ENCODE measurements at places on chromosomes 3 and 15. TPM values are rescaled to one million over a fixed set of nuclear protein-coding genes. Genes with fewer than 3 reads are reported as not detected.

The CD96 gene
- total RNA-seq: 0.32 TPM

The SIDT1 gene
- total RNA-seq: 0.47 TPM

The GOLGA6L22 gene
- total RNA-seq: not detected

The ADAMTS17 gene
- total RNA-seq: 2.9 TPM

The LTF gene
- 3.7 TPM for total RNA-seq

The CSPG4 gene
- 5.2 TPM for total RNA-seq

The DNASE1L3 gene
- 1.9 TPM for total RNA-seq

The CHRM5 gene
- not detected for total RNA-seq

The STRIT1 gene
- 0.79 TPM for total RNA-seq

The TMEM158 gene
- 0.82 TPM for total RNA-seq

The HIGD2B gene
- not detected for total RNA-seq

The TTLL13 gene
- total RNA-seq: 0.20 TPM

The MFAP1 gene
- 19.3 TPM for total RNA-seq

The ZNF654 gene
- 10.3 TPM for total RNA-seq

The SPINT1 gene
- 1.0 TPM for total RNA-seq

The SOX2 gene
- total RNA-seq: 0.22 TPM

- DNase-seq: no peak
These were observed 140.0 kb downstream of the MEIS2 start for GRCh38 chr15:36960179-36960946.

GRCh38 chr3:52614689-52615088 lies 71.0 kb downstream of the PBRM1 start:
- DNase-seq: no peak

DNA sequence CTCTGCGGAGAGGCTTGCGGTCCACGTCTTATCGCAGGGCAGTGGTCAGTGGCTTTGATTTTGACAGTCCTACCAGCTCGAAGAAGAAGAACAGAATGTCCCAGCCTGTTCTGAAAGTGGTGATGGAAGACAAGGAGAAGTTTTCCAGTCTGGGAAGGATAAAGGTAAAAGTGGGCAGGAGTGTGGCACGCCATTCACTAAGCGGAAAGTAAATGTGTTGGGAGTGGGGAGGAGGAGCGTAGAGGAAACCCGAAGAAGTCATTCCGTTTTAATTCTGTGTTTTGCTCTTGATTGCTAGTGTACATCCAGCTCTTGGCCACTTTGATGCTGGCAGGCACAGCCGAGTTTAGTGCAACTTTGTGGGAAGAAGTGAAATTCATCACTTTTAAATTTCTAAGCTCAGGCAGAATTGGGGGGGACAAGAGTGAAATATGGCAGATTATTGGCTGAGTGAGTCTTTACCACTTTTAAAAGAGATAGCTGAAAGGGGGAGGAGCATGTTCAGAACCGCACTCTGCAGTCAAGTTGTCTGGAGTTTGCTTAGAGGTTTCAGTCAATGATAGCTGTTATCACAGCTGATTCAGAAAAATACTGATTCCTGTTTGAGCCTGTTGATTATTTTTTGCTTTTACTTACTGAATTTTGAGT lies 1.8 kb downstream of the ARHGEF26 start:
- no peak for DNase-seq

- no peak for DNase-seq
These were observed 49.6 kb downstream of the ISG20 start for GRCh38 chr15:88688394-88688933.

- DNase-seq: no peak
These were observed 462.3 kb upstream of the SGO1 start for GRCh38 chr3:20648294-20648693.

DNA sequence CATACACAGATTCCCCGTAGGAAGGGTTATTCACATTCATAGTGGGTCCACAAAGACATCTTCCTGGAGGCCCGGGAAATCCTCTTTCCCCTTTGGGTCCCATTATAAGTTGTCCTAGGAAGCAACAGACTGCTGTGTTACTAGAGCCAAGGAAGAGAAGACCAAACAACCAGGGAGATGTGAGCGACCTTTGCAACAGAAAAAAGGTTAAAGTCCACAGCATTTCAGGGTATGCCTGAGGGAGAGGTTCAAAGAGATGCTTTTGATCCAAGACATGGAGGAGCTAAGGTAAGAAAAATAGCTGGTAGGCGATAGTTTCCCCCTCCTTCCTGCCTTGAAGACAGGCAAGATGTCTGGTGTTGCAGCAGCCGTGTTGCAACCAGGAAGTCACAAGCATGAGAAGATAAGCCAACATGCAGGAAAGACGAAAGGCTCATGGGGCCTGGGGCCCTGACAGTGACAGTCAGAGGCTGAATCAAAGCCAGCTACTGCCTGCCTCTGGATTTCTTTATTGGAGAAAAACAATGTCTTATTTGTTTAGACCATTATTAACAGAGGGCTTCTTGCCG lies 30.9 kb downstream of the EAF1 start:
- DNase-seq: no peak

DNA sequence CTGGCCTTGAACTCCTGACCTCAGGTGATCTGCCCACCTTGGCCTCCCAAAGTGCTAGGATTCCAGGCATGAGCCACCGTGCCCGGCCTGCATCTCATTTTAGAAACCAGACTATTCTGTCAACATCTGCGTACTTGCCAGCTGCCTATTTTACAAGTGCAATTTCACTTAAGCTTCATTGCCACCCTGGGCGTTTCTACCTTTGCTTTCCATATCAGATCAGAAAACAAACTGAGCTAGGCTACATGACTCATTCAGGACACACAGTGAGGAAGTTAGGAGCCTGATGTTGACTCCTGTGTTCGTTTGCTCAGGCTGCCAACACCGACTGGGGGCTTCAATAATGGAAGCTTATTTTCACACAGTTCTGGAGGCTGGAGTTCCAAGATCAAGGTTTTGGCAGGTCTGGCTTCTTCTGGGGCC lies 42.3 kb upstream of the KLHL25 start:
- no peak for DNase-seq

GRCh38 chr3:128173849-128174248 lies 20.6 kb downstream of the EEFSEC start:
- DNase-seq: no peak

GRCh38 chr15:85383470-85384148 lies 3.2 kb downstream of the AKAP13 start:
- no peak for DNase-seq

GRCh38 chr15:56040081-56041035 lies 46.9 kb upstream of the NEDD4 start:
- DNase-seq: peak; percentile 36

DNA sequence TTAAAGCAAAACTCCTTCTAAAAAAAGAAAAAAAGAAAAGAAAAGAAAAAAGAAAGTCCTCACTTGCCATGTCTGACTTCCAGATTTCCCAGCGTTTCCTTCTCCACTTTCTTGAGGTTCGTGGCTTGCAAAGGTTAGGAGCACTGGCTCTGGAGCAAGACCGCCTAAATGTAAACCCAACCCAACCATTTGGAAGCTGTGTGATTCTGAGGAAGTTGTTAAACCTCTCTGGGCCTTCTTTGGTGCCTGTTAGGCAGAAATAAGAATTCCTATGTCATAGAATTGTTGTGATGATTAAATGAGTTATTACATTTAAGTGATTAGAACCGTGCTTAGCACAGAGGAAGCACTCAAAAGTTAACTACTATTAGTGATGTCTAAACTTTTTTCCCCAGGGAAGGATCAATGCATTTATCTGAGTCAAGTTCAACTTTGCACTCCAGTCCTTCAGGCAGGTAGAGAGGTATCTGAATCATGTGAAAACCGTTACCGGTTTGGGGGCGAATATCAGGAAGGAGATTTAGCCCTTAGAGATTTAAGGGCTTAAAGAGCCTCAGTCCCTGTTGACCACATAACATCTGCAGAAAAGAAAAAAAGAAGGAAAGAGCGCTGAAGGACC lies 78.3 kb upstream of the HES1 start:
- no peak for DNase-seq

GRCh38 chr3:14267976-14268375 lies 89.4 kb downstream of the LSM3 start:
- DNase-seq: no peak

- no peak for DNase-seq
These were observed 30.3 kb downstream of the PPCDC start for GRCh38 chr15:75053748-75054125.

- peak; percentile 85 for DNase-seq
These were observed 88.8 kb upstream of the HES1 start for GRCh38 chr3:194046995-194047645.

GRCh38 chr3:176971613-176972174 lies 225.6 kb downstream of the TBL1XR1 start:
- no peak for DNase-seq

- DNase-seq: peak; percentile 34
These were observed 76.3 kb upstream of the UMPS start for GRCh38 chr3:124653797-124654469.

DNA sequence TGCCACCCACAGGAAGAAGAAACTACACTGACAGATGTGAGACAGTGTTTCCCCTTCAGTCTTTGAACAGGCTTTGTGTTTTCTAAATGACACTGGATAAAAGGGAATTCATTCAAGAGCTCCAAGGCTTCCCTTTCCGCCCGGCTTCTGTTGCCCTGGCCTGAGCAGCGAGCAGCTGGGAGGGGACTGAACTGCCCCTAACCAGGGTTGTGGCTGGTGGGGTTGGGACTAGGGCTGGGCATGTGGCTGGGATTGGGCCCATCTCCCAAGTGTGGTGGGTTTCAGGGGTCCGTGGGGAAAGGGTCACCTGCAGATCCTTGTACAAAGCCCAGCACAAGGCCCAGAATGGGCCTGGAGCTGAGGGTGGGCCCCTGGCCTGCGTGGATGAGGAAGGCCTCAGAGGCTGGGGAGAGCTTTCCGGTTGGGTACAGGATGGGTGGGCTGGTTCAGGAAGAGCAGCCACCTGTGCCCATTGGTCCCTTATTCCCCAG lies 10.4 kb downstream of the VILL start:
- no peak for DNase-seq

DNA sequence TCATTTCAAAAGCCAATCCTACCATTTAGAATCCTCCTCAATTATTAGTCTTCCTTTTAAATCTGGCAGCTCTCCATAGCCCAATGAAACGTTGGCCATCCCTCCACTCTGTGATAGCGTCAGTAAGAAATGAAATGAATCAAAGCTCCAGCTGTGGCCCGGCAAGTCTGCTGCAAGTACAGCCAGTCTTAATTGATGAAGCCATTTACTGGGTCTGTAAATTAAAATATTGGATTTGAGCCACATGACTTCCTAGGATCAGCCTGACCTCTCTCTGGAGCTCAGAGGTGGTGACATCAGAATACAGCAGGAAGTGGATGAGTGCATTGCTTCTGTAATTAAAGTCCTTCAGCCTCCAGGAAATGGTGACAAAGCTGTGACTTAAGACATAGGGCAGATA lies 347.0 kb upstream of the LMCD1 start:
- DNase-seq: no peak

DNA sequence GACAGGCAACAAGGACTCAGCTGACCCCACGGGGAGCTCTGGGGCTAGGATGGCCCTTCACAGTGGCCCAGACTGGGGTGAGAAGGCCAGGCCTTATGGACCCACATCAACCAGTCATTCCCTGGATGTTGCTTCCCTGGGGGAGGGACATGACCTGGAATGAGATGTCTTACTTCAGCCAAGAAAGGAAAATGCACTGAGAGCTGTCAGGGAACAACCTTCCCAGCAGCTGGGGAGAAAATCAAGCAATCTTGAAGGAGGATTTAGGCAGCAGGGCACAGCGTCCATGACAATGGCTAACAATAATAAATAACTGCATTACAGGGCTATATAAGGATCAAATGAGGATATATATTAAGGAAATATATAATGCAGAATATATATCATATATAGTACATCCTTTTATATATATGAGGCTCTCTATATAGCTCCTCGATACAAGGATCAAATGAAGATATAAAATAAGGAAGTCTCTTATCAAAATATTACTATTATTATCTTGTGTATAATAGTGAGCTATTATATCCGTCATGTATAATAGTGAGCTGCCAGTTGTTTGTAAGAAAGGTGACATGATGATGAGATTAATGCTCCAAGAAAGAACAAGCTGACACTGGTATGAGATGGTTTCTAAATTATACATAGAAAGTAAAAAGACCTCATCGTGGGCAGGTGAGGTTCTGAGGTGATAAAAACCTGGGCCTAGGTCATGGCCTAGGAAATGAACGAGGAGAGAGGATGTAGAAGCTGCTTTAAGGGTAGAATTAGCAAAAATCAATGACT lies 117.8 kb upstream of the LIPC start:
- no peak for DNase-seq

- no peak for DNase-seq
These were observed 5.7 kb downstream of the TBC1D23 start for GRCh38 chr3:100266531-100266930.

DNA sequence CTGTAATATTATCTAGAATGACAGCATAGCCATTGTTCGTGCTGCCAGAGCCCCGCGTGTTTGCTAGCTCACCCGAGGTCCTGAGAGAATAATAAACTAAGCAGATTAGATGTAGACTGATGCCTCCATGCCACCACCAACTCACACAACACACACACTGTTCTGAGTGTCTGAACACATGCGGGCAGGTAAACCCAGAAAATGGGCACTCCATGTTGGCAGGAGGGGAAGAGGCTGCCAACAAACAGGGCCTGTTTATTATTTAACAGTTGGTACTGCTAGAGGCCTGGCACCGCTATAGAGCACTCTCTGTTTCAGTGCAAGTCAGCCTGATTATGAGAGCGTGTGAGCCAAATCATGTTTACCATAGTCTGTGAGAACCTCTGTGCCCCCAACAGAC lies 299.0 kb downstream of the ZBTB20 start:
- no peak for DNase-seq

DNA sequence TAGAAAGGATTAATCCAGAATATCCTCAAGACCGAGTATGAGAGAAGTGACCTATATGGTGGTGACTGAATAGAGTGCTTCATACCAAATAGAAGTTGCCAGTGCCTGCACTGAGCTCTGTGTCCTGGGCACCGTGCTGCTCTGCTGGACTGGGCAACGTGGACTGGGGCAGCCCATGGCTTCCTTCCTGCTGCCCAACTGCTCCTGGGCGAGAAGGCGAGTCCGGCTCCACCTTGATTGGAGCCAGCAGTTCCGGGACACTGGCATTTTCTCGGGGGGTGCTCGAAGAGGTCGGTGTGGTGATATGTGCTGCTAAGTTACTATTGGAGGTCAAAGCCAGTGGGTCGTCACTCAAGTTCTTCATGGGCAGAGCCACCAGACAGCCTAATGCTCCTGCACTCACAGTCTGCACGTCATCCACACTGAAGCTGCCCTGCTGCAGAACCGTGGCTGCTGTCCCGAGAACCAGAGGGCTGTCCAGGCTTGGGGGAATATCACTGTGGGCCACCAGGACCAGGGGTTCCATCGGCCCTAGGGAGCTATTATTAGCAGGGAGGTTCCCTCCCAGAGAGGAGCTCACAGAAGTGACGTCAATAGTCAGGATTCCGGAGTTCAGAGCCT lies 14.1 kb downstream of the ZXDC start:
- no peak for DNase-seq

DNA sequence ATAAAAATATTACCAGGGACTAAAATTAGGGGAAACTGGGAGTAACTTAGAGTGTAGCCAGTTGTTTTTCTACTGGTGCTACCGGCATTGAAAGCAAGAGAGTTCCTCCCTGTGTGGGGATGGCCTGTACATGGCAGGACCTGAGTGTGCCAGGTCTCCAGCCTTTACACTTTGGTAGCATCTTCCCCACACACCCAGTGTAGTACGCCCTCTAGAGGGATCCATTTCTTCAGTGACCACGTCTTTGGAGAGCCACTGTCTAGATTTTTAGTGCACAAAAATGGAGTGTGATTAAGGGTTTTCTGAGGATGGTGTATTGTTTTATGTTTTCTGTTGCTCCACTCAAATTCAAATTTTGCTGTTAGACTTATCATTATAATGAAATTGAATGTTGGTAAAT lies 507.0 kb upstream of the TPRG1 start:
- no peak for DNase-seq

- no peak for DNase-seq
These were observed 13.8 kb downstream of the GRAMD2A start for GRCh38 chr15:72183781-72184164.

- no peak for DNase-seq
These were observed 11.9 kb downstream of the P3H2 start for GRCh38 chr3:190108804-190109203.

All from left ventricle myocardium superior (tissue), 1 donor.